Activated gamma-delta T cell treated with anti-CD3 and anti-CD28 coated beads, Interleukin-2, amount 50 U/mL, for 16 hours (primary cell): ENCODE measurements at places on chromosomes 6 and 20.

DNA sequence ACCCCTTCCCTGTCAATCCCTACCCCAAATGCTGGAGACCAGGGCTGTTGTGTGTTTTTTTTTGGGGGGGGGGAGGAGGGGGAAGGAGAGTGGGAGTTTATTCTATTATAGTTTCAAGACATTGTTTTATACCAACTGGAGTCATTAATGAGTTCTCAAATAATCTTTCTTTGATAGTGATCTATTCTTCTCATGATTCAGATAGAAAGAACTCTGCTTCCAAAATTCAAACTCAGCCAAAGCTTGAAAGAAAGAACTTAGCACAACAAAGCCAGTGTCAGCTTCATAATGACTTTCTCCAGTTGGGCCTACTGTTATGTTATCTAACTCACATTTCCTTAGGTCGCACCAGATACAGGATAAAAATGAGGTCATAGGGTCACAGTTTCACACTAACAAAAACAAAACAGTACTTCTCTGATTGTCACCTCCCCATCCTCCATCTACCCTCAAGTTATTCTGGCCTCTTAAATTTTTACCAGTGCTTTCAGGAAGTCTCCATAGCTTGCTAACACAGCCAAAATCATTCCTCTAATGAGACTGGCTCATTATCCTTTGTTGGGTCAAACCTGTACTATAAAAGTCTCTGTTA is 19.0 kb upstream of the MAP3K7 start:
- DNase-seq = no peak

DNA sequence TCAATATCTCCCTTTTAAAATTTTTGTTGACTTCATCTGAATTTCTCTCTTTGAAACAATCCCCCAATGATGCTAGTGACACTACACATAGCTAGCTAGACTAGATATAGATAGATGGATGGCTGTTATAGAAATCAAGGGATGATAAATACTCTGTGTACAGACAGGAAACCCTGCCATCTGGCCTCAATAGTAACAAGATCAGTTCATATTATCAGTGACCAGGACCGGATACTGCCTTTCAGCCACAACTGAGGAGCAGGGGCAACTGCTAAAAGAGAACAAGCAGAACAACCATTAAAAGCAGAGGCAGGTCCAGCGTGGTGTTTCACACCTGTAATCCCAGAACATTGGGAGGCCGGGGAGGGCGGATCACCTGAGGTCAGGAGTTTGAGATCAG is 118.3 kb upstream of the FAM184A start:
- no peak for DNase-seq

- no peak for DNase-seq
Observed at GRCh38 chr6:56766139-56766805, 123.6 kb upstream of the DST start.

DNA sequence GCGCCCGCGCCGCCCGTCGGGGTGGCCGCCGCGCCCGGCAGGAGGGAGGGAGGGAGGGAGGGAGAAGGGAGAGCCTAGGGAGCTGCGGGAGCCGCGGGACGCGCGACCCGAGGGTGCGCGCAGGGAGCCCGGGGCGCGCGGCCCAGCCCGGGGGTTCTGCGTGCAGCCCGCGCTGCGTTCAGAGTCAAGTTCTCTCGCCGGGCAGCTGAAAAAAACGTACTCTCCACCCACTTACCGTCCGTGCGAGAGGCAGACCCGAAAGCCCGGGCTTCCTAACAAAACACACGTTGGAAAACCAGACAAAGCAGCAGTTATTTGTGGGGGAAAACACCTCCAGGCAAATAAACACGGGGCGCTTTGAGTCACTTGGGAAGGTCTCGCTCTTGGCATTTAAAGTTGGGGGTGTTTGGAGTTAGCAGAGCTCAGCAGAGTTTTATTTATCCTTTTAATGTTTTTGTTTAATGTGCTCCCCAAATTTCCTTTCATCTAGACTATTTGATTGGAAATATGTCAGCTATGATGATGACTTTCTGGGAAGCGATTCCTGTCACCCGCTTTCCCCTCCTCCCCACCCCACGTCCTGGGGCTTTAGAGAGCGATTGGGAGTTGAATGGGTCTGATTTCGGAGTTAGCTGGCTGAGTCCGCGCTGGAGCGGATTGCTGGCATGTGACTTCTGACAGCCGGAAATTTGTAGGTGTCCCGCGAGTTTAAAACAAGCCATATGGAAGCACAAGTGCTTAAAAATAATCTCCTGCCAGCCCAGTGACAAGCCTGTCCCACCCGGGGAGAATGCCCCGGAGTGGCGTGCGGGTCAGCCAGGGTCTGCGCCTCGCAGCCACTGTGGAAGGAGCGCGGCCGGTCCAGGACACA is 1.1 kb downstream of the ESR1 start:
- DNase-seq = no peak

DNA sequence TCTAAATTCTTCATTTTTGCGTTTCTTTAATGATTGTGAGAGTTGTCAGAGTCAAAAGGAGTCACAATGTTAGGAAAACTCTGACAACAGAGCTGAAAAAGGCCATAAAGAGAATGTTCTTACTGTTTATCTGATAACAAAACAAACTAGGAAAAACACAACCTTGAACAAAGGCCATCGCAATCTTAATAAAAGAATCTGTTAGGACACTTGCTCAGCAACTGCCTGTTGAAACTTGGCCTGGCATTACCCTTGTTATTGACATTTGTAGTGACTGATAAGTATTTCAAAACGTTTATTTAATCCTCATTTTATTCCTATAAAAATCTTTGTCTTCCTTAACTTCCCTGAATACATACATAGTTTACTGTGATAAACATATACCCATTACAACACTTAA is 15.7 kb downstream of the GSTA1 start:
- no peak for DNase-seq

DNA sequence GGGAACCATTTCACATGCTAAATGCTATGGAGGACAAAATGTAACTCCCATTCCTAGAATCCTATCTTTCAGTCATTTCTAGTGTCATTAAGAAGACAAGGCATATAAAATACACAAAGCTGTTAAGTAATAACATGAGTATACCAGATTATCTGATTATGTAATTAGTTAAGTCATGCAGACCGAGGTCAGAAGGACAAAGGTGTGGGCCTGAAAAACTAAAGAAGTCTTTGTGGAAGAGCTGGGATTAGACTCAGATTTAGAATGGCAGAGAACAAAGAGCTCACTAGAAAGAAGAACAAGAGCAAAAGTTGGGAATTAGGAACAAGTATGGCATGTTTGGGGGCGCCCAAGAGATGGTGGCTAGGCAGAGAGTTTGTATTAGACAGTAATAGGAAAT is 37.0 kb downstream of the EFHC1 start:
- DNase-seq = no peak

DNA sequence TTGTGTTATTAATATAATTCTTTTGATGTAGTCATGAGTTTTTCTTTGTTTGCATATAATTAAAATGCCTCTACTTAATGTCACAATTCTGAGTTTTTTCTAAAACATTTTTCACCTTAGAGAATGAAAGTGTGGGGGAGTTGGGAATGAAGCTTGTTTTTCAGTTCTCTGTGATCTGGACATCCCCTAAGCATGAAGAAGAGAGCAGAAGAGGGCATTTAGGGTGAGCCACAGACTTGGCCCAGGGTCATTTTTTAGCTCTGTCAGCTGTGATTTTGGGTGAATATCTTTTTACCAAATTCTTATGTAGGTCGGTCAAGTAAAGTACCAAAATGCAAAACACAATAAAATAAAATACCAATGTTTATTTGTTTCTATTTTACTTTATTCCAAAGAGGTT is 3.9 kb downstream of the OTOR start:
- DNase-seq = no peak

- no peak for DNase-seq
Observed at GRCh38 chr6:92586236-92586977, 833.0 kb downstream of the EPHA7 start.

DNA sequence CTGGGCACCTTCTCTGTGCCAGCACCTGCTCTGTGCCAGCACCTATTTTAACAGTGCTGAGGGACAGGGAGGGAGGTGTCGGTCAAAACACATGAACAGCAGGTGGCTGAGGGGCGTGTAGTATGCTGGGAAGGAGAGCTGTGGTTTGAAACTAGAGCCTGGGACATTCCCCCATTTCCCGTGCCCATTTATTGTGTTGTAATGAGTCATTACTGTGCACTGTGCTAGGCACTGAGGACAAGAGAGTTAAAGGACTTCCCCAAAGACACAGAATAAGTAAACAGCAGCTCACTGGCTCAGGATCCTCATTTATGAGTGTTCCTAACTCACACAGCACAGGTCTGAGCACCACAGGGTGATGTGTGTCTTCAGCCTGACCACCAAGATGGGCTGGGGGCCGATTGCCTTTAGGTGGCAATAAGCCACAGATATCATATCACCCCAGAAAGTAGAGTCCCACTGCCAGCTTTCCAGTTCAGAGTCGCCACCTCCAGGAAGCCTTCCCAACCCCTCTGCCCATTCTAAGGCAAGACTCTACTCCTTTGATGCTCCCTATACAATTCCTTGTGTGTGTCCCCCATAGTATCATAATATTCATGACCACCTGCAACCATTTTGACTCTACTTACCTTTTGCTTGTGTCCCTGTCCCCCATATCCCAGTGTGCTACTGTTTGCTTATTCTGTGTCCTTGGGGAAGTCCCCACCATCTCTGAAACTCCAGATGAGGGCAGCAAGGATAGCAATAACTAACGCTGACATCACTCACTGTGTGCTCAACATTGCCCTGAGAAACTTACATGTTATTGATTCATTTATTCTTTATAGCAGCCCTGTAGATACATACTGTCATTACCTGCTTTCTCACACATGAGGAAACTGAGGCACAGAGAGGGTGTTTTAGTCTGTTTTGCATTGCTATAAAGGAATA is 87.3 kb downstream of the TOX2 start:
- no peak for DNase-seq

- DNase-seq = no peak
Observed at GRCh38 chr6:2658788-2659187, 91.9 kb downstream of the MYLK4 start.

DNA sequence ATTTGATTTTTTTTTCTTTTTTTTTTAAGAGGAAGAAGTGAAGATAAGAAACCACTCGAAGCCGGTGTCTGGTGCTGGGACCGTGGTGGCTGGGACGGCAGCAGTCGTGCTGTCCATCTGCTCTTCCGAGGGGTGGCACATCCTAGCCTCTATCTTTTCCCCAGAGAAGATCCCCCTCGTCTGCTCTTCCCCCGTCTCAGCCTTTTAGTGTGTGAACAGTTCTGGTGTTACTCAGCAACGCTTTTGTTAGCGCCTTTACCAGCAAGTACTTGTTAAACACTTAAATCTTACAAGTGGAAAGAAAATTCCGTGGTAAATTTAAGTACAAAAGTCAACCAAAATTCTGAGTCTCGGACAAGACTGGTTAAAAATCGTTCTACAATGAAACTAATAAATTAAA is 90.1 kb downstream of the RSPH3 start:
- DNase-seq = no peak

DNA sequence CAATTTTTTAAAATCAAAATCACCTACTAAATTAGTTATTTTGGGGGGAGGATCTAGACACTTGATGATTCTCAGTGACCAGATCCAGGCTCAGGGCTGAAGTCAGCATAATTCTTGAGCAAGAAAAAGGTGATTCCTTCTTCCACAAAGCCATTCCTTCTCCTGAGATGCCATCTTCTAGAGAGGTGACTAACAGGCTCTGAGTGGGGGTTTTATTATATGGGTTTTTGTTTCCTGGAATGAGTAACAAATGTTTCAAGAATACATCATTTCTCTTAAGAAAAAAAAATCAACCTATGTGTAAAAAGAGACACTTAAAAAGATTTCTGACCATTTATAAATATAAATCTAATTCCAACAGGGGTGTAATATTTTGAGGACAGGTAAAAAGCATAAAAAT is 154.3 kb downstream of the NFATC2 start:
- no peak for DNase-seq

GRCh38 chr6:138272533-138273315 is 54.4 kb upstream of the PBOV1 start:
- no peak for DNase-seq

- DNase-seq = no peak
Observed at GRCh38 chr20:43472671-43473380, 15.1 kb downstream of the SRSF6 start.

DNA sequence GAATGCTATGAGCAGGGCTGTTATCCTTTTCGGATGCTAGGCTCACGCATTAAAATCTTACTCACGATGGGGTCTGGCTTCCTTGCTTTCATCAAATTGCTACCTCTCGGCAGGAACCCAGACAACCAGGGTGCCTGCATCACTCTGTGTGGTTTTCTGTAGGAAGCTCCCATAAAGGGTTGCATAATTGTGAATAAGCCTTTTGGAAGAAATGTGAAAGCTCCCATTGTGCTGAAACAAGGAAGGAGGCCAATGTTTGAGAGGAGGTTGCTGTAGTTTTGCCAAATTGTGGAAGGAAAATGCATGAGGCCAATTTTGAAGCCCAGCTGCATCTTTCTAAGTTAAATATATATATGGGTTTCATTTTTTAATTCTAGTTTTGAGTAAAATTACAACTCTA is 615.5 kb downstream of the C6orf118 start:
- no peak for DNase-seq

- peak; percentile 55 for DNase-seq
Observed at GRCh38 chr20:17505636-17506517, 25.3 kb downstream of the BFSP1 start.

- DNase-seq = no peak
Observed at GRCh38 chr6:139027620-139028182, 844 bp upstream of the ABRACL start.

GRCh38 chr6:123415844-123416468 is 220.8 kb downstream of the TRDN start:
- no peak for DNase-seq

DNA sequence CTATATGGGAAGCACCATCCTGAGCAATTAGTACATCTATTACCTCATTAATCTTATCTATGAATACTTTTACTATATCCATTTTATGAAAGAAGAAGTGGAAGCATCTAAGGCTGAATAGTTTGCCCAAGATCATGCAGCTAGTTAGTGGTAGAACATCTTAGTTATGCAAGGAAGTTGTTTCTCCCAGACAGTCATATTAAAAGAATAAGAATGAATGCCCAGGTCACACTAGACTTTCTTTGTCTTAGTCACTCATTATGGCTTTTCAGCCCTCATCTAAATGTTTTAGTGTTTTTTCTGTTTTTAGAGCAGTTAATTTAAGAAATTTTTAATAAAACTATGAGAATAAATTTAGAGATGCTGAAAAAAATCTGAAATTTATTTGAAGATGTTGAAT is 517.5 kb downstream of the CDKAL1 start:
- no peak for DNase-seq
